ENCODE measurements at places on chromosomes 12 and 14. TPM values are rescaled to one million over a fixed set of nuclear protein-coding genes. Genes with fewer than 3 reads are reported as not detected.

CACNA2D4 gene
- total RNA-seq: 8.2 TPM

- H3K36me3 ChIP-seq: no peaks in the 10 kb centered on the region
- H3K27me3 ChIP-seq: peaks cover 30% of the 10 kb centered on the region
- DNase-seq: no peak
- no peak overlapping the region for H3K4me3 ChIP-seq
Observed at GRCh38 chr14:96588410-96589257, 86.5 kb downstream of the PAPOLA start.

DNA sequence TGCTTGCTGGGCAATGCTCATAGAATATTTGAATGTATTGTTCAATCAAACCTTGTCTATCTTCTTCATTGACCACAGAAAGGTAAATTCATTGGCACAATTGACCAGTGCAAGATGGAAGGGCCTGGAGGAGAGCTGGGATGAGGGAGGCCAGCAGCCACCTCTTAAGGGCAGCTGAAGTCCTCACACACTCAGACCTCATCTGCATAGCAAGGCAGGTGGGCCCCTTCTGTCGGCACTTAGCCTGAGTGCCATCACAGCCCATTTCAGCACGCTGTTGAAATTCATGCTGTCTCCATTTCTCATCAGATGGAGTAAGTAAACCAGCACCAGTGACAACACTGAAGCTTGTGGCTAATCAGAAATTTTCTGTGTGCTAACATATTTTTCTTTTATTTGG is 25.4 kb upstream of the HMGA2 start:
- H3K36me3 ChIP-seq: no peaks in the 10 kb centered on the region
- no peak overlapping the region for H3K27ac ChIP-seq
- peaks cover 5% of the 10 kb centered on the region for H3K27me3 ChIP-seq
- H3K4me1 ChIP-seq: no peaks in the 10 kb centered on the region

SCNN1A gene
- total RNA-seq: 0.58 TPM

DNA sequence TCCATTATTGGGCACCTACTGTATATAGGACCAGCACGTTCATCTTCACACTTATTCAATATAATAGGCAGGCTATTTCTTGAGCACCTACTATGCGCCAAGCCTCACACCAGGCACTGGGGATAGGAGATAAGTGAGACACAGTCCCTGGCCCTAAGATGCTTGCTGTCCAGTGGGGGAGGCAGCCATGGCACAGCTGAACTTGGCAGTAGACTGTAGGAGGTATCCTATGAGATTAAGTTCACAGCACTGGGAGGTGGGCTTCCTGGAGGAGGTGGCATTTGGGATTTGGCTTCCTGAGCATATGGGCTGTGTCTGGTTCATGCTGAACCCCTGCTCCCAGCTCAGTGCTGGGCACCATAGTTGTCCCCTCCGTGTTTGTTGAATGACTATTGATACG is 65.1 kb downstream of the MVK start:
- DNase-seq: no peak
- H3K36me3 ChIP-seq: peaks cover 1% of the 10 kb centered on the region
- H3K27ac ChIP-seq: no peak overlapping the region

DNA sequence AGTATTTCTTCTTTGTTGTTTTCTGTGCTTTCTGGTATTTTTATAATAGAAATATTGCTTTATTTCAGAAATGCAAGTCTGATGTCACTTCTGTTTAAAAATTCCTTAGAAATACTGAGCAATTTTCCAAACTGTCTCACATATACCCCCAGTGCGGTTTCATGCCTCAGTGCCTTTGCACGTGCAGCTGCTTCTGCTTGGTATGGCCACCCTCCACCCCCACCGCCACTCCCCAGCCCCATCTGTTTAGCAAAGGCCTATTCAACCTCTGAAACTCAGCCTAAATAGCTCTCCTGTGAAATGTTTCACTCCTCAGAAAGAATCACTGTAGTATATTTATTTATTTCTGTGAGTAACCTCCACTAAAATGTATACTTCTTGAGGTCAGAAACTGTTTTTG is 52.3 kb downstream of the PPM1H start:
- DNase-seq: no peak
- no peaks in the 10 kb centered on the region for H3K36me3 ChIP-seq
- H3K4me1 ChIP-seq: no peaks in the 10 kb centered on the region
- H3K4me3 ChIP-seq: no peak overlapping the region

SERPINA9 gene
- total RNA-seq: not detected

ERP27 gene
- 5.4 TPM for total RNA-seq

SIX1 gene
- 0.89 TPM for total RNA-seq

DNA sequence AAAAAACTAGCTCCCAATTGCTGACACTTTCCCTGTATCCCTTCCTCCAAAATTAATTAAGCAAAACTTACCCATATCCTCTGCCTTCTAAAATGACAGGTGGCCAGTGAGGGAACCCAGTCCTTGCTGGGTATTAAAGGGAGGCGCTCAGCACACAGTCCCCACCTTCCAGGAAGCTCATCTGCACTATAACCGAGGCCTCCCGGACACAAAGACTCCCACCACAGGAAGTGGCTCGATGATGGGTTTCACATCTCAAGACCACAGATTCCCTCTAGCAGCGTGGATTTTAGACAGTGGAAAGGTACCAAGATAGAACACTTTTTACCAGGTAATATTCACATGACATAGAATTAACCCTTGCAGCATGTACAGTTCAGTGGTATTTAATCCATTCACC is 126.8 kb upstream of the NCOR2 start:
- no peak overlapping the region for H3K4me3 ChIP-seq
- H3K27ac ChIP-seq: peak overlapping the region; percentile 55

DNA sequence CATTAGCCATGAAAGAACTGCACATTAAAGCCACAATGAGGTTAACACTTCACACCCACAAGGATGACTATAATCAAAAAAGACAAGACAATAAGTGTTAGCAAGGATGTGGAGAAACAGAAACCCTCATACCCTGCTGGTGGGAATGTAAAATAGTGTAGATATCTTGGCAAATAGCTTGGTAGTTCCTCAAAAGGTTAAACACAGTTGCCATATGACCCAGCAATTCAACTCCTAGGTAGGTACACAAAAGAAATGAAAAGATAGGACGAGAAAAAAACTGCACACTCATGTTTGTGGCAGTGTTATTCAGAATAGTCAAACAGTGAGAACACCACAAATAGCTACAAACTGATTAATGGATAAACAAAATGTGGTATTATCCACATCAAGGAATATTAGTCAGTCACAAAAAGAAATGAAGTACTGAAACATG is 93.5 kb downstream of the ATXN2 start:
- H3K27me3 ChIP-seq: no peaks in the 10 kb centered on the region
- peaks cover 16% of the 10 kb centered on the region for H3K4me1 ChIP-seq
- DNase-seq: peak; percentile 42
- H3K4me3 ChIP-seq: no peak overlapping the region

GRCh38 chr14:105398726-105399465 is 558 bp downstream of the TEX22 start:
- H3K36me3 ChIP-seq: peaks cover 22% of the 10 kb centered on the region
- H3K27ac ChIP-seq: peak overlapping the region; percentile 88
- peak overlapping the region; percentile 90 for H3K4me3 ChIP-seq
- no peaks in the 10 kb centered on the region for H3K27me3 ChIP-seq
- peak; percentile 61 for DNase-seq
- H3K4me1 ChIP-seq: peaks cover 36% of the 10 kb centered on the region

DNA sequence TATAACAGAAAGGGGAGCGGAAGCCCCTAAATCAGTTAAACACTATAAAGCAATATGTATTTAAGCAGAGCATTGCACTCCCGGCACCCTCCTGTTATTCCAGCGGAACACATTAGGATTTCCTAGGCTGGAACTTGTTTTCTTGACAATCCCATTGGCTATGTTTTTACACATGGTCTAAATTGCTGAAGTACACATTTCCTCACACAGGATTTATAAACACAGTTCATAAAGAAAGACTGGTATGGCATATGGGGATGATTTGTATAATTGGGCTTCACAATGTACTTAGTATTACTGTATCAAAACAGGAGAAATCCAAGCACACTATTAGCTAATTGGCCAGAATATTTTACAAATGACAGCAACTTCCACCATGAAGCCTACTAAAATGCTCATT is 23.3 kb downstream of the PAX9 start:
- H3K4me3 ChIP-seq: no peak overlapping the region
- H3K4me1 ChIP-seq: no peaks in the 10 kb centered on the region
- no peak overlapping the region for H3K27ac ChIP-seq
- no peaks in the 10 kb centered on the region for H3K36me3 ChIP-seq

LRRC74A gene
- total RNA-seq: not detected

PRH2 gene
- not detected for total RNA-seq

- H3K27ac ChIP-seq: no peak overlapping the region
- no peak for DNase-seq
- no peaks in the 10 kb centered on the region for H3K36me3 ChIP-seq
- peaks cover 6% of the 10 kb centered on the region for H3K4me1 ChIP-seq
Observed at GRCh38 chr12:3250576-3250975, 173.4 kb downstream of the TSPAN9 start.

DNA sequence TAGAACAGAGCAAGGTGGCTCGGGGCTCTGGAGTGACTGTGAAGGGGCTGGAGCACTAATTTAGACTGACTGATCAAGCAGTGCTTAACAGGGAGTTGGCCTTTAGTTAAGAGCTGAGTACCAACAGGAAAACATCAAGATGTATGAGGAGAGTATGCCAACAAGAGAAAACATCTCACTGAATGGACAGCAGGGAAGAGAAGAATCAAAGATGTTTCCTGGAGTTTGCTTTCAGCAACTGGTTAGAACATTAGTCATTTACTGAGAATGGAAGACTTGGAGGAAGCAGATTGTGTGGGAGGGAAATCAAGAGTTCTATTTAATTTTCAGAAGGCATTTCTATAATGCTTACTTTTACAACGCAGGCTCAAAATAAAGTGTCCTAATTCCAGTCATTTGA is 259.3 kb downstream of the ADAMTS20 start:
- no peaks in the 10 kb centered on the region for H3K36me3 ChIP-seq
- H3K4me1 ChIP-seq: no peaks in the 10 kb centered on the region
- H3K27ac ChIP-seq: no peak overlapping the region

DNA sequence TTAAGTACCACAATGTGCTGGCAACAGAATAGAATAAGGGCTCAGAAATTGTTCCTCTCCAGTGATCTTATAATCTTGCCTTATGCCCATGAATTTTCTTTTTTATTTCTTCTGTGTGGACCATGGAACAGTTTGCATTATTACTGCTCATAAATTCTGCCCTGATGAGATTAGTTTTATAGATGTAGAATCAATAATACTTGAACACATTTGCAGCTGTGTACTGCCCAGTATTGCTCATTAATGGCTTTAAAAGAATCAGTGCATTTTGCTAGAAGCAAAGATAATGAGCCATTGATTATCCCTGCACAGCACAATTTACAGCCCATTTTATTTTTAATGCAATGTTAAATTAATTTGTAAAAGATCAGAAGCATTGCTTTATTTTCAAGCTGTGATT is 172.3 kb upstream of the STXBP6 start:
- H3K4me3 ChIP-seq: no peak overlapping the region
- DNase-seq: no peak
- no peaks in the 10 kb centered on the region for H3K27me3 ChIP-seq
- H3K36me3 ChIP-seq: no peaks in the 10 kb centered on the region
- H3K27ac ChIP-seq: no peak overlapping the region
- H3K4me1 ChIP-seq: no peaks in the 10 kb centered on the region

GRCh38 chr12:43824207-43824775 is 11.6 kb upstream of the TMEM117 start:
- H3K27me3 ChIP-seq: peaks cover 8% of the 10 kb centered on the region
- no peak overlapping the region for H3K27ac ChIP-seq
- DNase-seq: no peak
- H3K4me1 ChIP-seq: peaks cover 2% of the 10 kb centered on the region
- H3K4me3 ChIP-seq: no peak overlapping the region

GRCh38 chr12:42144158-42144407 is 591 bp downstream of the GXYLT1 start:
- H3K27ac ChIP-seq: peak overlapping the region; percentile 81
- no peak for DNase-seq
- H3K4me3 ChIP-seq: peak overlapping the region; percentile 90
- H3K4me1 ChIP-seq: peaks cover 38% of the 10 kb centered on the region

GRCh38 chr12:123886931-123887582 is 85.6 kb downstream of the CCDC92 start:
- H3K27me3 ChIP-seq: peaks cover 35% of the 10 kb centered on the region
- DNase-seq: no peak
- H3K4me3 ChIP-seq: no peak overlapping the region
- no peaks in the 10 kb centered on the region for H3K4me1 ChIP-seq

All from activated CD8-positive, alpha-beta memory T cell treated with anti-CD3 and anti-CD28 coated beads, Interleukin-2, amount 10 ng/mL, durations not matched to agents 7 days and 5 days (primary cell).